ENCODE measurements at places on chromosomes 5 and 9.

GRCh38 chr9:110951805-110952539 is 86.3 kb downstream of the LPAR1 start:
- no peak for DNase-seq

- DNase-seq = no peak
These were observed 52.9 kb upstream of the ZNF366 start for GRCh38 chr5:72559866-72560766.

DNA sequence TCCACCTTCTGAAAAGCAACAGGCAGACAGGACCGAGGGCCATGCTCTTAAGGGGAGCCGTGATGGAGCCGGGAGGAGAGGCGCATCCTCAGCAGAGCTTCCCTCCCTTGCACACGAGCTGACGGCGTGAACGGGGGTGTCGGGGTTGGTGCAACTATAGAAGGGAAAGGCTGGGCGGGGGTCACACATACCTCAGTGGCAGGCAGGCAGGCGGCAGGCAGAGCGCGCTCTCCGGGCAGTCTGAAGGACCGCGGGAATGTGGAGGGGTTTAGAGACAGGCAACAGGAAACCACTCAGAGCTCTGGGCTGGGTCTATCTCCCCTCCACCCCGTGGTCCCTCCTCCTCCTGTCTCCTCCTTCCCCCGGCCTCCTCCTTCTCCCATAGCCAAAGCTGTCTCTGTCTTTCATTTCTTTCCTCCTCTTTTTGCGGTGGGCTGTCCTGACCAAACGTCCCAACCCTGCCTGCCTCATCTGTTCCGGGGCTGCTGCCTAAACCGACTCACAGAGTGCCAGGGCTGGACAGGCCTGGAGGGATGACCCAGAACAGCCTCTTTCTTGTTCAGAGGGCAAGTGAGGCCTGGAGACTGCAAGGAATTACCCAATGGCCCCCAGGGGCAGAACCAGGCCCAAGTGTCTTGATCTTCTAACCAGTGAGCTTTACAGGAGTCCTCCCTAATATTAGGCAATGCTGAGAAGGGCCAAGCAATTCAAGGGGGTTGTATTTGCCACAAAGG is at the start of gene SPARC:
SPARC (minus strand) TSS at position 242 of the 734 bp plus-strand sequence. CDS start 10,727 bp downstream, outside the sequence.
- no peak for DNase-seq

DNA sequence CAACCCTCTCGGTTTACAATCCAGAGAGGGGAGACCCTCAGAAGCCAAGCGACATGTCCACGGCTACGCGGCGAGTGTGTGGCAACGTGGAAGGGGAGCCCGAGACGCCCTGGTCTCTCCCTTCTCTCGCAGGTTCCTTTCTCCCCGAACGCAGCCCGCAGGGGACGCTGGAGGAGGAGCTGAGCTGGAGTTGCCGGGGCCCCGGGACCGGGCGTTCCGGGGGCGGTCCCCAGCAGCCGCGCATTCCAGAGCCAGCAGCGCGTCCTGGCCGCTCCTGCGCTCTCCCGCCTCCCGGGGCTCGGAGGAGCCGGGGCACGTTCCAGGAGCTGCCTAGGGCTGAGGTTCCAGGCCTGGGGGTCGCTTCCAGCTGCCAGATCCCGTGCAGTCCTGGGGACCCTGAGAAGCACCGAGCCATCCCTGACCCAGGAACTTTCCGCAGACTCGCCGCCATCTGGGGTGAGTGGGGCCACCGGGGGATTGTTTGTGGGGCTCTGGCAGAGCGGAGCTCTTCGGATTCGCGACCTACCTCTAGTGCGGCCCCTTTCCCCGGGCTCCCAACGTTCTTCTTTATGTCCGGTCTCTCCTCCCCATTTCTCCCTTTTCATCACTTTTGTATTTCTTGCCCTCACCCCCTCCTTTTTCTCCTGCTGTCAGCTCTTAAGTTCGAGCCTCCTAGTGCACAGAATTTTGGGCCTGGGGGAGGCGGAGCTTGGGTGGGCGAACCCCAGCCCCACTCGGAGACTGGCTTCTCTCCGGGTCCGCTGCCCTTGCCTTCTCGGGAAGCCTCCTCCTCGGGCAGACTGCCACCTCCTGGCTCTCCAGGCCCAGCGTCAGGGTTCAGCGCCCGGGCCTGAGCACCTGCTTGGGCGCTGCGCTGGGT is at the start of gene SMIM3:
SMIM3 (plus strand) TSS at position 241 of the 880 bp plus-strand sequence. CDS start 16,684 bp downstream, outside the sequence.
- DNase-seq = no peak

- DNase-seq = no peak
These were observed 28.3 kb upstream of the SPRY4 start for GRCh38 chr5:142353071-142353472.

DNA sequence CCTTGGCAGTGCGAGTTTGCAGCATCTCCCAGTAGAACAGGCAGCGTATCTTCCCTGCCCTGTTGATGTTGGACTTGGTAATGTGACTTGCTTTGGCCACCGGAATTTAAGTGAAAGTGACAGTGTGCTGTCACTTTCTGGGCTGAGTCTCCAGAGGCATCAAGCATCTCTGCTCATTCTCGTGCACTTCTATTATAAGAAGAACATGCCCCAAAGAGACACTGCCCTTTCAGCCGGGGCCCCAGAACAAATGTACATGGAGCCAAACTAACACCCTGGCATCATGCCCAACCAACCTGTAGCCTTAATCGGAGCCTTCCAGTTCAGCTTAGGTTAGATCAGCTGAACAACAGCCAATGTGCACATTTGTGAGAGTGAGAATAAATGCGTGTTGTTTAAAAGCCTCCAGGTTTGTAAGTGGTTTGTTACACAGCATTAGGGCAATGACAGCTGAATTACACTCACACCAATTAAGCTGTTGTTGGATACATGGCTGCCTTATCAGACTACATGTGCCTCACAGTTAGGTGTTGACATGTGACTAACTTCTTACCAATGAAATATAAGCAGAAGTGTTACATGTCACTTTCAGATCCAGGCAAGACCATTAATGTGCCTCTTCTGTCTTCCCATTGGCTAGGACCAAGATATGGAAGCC is 22.1 kb upstream of the FRMD3 start:
- no peak for DNase-seq

GRCh38 chr5:147558826-147559225 is 49.0 kb upstream of the DPYSL3 start:
- no peak for DNase-seq

DNA sequence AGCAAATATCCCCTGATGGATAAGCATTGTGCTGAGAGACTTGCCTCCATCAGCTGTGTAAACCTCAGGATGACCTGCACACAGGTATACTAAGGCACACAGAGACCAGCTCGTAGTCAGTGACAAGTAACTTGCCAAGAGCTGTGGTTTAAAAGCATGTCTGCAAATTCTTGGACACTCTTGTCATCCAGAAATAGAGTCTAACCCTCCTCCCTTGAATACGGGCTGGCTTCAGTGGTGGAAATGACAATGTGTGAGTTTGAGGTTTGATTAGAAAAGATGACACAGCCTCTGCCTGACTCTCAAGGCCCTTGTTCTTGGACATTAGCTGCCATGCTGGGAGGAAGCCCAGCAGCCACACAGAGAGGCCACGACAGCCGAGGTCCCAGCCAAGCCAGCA is 114.4 kb downstream of the GADD45G start:
- DNase-seq = no peak

DNA sequence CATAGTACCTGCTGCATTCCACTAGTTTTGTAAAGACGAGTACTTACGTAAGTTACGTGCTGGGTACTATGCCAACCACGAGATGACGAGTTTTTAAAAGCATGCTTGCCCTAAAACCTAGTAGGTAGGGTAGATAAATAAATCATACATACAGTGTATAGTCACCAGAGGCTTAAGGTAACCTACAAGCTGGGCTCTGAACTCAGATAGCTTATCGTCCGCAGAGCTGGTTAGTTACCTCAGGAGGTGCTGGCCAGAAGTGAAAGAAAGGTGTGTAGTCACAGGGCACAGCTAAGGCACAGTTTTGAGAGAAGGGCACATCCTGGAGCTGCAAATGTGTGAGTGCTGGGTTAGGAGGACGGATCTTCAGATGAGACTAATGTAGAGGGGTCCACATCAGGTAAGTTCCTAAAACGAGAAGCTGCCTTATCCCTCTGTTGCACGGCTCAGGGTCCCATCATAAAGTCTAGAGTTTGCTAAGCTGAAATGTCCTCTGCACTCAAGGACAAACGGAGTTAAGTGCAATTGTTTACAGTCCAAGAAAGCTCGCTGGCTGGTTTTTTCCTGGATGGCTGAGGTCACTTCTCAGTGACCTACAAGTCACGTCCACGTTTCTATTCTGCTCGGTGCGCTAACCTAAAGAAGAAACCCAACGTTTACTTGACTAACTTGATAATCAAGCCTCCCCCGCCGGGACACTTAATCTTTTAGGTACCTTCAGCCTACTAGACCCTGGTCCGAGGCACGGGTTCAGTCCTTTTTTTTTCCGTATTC is 1.1 kb upstream of the SNX24 start:
- no peak for DNase-seq

DNA sequence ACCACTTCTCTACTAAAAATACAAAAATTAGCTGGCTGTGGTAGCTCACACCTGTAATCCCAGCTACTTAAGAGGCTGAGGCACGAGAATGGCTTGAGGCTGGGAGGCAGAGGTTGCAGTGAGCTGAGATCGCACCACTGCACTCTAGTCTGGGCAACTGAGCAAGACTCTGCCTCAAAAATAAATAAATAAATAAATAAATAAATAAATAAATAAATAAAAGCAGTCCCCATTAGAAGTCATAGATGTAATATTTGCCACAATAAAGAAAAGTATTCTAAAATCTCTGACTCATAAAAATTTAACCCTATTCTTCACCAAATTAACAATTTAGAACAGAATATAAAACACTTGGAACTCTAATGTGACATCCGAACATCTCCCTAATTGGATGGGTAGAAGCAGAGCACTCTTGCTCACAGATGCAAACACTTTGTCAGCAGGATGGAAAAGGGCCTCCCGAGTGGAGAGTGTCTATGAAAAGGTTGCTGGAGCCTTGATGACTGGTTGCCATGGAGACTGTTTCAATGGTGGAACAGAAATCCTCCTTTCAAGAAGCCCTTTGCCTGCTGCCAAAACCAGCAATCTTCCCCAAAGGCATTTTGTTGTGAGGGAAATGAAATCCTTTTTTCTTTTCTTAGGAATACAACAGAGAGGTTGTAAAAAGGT is 38.9 kb upstream of the TRAF1 start:
- no peak for DNase-seq

GRCh38 chr5:1285141-1285540 is 9.7 kb downstream of the TERT start:
- no peak for DNase-seq

- DNase-seq = no peak
These were observed 11.9 kb upstream of the GM2A start for GRCh38 chr5:151240924-151241635.

DNA sequence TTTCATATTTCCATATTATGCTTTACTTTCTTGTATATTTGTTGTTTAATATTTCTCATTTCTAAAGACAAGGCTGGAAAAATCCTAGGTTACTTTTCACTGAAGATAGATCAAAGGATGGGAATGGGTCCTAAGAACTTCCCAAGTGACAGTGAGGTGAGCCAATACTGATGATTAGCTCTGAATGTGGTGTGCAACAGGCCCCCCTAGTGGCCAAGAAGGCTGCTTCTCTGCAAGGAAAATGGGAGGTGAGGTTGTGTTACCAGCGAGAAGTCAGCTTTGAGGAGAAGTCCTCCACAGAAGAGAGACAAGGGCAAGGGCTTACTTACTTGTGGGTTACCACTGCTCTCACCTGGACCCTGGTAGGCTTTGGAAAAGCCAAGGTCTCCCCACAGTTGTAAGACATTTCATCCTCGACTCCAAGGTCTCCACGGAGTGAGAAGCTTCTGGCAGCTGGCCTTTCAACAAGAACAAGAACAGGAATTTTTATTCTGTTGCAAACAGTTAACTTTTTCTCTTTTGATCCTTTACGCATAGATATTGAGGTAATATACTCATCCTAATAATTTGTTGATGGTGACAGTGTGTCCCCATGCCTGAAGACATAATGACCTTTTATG is 69.9 kb downstream of the MAMDC2 start:
- DNase-seq = no peak

DNA sequence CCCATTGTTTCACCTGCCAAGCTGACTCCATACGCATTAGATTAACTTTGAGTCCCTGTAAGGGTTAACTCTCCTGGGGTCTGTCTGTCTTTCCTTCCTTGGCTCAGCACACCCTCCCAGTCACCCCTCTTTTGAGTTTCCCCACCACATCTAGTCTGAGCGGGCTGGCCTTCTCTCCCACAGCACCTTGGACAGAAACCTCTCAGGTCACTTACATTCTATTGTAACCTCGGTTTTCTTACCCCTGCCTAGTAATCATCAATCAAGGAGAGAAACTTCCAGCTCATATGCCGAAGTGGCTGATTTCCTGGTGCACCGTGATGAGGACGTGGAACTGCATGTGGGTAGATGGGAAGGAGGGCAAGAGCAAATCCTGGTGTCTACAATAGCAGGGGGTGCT is 102.1 kb downstream of the MYO10 start:
- no peak for DNase-seq

DNA sequence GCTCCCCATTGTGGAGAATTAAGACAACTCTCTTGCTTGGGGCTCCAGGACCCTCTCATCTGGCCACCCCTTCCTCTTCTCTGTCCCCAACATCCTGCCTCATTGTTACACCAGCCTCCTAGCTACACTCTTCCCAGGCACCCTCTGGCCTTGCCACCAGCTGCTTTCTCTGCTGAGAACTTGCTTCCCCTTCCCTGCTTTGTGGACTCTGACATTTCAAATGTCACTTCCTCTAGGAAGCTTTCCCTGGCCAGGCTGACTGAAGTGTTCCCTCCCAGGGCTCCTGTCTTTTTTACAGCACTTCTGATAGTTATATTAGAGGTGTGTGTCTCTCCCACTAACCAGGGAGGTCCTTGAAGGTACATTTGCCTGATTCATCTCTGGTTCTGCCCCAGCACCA is 194.0 kb upstream of the KLF4 start:
- no peak for DNase-seq

All from stimulated activated CD8-positive, alpha-beta memory T cell treated with anti-CD3 and anti-CD28 coated beads, Interleukin-4, amount 100 ng/mL, for 4 hours (primary cell).